ENCODE measurements at places on chromosomes 6 and 20.

- no peak for DNase-seq
Measured at GRCh38 chr20:5331340-5331739, 14.6 kb upstream of the PROKR2 start.

DNA sequence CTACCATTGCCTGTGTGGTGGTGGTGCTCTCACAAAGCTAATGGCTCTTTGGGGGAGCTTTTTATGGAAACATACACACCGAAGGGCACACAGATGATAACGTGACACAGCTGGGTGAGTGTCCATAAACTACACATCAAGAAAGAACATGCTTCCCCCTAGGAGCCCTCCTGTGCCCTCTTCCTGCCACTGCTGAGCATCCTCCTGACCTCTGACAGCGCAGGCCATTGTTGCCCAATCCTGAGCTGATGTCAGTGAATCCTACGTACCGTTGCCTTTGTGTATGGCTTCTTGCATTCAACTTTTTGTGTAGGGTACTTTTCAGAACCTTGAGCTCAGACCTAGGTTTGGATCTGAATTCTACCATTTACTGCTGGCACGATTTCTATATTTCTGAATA lies 65.8 kb upstream of the SLC22A1 start:
- no peak for DNase-seq

DNA sequence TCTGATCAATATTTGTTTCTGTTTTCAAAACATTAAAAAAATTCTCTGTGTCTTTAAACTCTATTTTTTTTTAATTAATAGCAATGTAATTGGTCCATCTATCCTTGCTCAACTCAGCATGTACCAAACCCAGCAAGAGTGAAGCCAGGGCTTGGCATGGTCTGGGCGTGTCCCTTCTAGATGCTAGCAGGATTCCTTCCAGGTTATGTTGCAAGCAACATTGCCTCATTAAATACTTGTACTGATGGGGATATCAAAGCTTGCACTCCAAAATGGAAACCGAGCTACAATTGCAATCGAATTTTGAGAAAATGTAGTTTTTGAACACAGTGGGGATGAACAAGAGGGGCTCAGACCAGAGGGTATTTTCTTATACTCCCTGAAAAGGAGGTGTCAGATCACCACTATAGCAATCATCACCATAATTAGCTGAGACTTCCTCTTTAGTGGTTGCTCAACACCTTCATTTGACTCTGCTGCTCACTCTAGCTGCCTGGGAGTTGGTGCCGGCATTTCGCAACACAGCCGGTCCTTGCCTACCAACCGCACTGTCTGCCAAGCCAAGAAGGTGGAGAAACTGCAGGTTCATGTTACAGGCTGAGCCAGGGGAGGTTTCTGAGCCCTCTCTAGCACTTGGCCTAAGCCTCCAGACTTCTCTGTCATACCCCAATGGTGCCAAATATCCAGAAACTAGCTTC lies 67.8 kb upstream of the RALGAPA2 start:
- DNase-seq = no peak

GRCh38 chr6:333379-334002 lies 41.2 kb downstream of the DUSP22 start:
- no peak for DNase-seq

- no peak for DNase-seq
Measured at GRCh38 chr6:36955136-36955535, 598 bp downstream of the PI16 start.

- no peak for DNase-seq
Measured at GRCh38 chr6:125597411-125598253, 151.8 kb upstream of the HEY2 start.

- DNase-seq = no peak
Measured at GRCh38 chr6:24446670-24447069, 42.7 kb downstream of the GPLD1 start.

DNA sequence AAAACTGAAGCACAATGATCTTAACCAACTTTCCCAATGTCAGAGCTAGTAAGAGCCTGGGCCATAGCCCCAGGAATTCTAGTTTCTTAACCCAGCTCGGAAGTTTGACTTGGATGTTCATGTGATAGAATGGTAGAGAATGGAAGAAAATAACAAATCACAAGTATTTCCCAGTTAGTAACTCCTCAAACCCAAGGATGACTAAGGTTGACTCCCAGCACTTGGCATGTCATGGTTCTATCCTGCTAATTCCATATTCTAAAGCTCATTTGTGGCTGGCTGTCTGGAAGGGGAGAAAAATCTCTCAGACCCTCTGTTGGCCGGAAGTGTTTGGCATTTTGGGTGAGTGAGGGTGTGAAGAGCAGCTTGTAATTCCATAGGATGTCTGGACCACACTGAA lies 248.7 kb downstream of the RFPL4B start:
- DNase-seq = no peak

DNA sequence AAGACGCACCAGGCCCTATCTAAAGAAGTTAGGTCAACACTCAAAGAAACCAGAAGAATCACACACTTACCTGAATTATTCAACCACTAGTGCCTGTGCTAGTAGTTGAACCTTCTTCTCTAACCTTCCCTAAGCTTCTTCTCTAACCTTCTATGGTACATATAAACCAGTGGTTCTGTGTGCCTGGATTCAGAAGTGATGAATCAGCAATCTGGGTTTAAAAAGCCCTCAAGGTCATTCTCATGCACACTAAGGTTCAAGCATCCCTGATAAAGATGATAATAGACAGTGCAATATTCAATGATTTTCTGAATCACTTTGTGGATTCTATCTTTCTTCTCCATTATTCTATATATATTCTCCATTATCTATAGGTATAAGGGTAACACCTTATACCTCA lies 271.4 kb upstream of the TBX18 start:
- DNase-seq = no peak

GRCh38 chr6:135555550-135555949 lies 58.0 kb upstream of the AHI1 start:
- no peak for DNase-seq

- peak; percentile 7 for DNase-seq
Measured at GRCh38 chr6:5135788-5136376, 50.7 kb downstream of the PPP1R3G start.

- no peak for DNase-seq
Measured at GRCh38 chr20:7850775-7851490, 89.3 kb downstream of the HAO1 start.

DNA sequence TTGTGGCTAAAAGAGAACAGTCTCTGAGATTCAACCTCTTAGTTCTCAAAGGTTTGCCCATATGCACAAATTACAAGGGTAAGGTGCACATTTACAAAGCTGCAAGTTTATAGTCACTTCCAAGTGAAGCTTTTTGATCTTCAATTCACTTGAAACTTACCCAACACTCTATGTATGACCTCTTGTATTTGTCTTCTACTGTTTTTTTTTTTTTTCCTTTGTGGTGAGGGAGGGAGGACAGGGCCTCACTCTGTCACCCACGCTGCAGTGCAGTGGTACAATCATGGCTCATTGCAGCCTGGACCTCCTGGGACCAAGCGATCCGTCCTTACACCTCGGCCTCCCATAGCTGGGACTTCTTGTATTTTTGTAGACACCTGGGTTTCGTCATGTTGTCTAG lies 4.5 kb upstream of the FOXO3 start:
- DNase-seq = no peak

DNA sequence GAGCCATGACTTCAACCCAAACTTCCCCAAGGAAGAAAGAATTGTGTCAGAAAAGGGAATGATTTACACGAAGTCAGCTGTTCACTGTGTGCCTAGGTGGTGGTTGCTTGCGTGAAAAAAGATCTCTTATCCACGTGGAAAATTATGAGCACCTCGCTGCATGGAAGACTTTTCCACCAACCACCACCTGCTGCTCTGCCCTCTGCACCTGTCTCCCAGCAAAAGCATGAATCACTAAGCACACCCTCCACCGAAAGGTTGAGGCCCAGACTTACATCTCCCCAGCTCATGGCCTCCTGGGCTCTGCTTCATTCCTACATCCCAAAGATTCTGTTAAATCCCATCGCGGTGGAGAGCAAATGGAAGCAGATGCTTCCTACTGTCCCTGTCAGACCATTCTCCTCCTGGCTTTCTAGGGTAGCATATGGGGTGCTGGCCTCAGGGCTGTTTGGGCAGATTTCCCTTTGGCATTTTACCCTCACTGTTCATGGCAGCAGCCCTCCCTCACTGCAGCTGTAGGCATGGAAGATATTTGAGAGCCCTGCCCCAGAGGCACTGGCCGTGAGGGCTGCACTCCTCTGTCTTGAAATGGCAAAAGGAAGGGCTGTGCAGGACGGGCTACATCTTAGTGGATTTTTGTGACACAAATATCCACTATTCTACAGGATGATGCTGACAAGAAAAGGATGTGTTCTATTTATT lies 37.6 kb upstream of the CST5 start:
- DNase-seq = no peak

- DNase-seq = no peak
Measured at GRCh38 chr6:20882014-20882413, 347.8 kb downstream of the CDKAL1 start.

DNA sequence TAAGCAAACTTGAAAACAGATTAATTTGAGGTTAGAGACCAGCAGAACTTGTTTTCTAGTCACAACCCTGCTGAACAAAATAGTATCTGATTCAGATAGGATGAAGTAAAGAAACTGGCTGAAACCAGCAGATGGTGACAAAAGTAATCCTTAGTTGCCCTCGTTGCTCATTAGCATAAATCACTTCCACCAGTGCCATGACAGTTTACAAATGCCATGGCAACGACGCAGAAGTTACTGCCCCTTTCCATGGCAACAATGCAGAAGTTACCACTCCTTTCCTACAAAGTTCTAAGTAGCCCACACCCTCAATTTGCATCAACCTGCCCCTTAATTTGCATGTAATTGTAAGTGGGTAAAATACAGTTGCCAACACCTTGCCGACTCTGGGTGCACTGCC lies 23.7 kb downstream of the SNRPB start:
- no peak for DNase-seq

GRCh38 chr6:108564178-108564577 lies 3.5 kb downstream of the FOXO3 start:
- DNase-seq = no peak

- DNase-seq = no peak
Measured at GRCh38 chr6:7719364-7719850, 6.5 kb upstream of the BMP6 start.

GRCh38 chr20:13139459-13140150 lies 81.5 kb upstream of the ISM1 start:
- no peak for DNase-seq

GRCh38 chr6:52741872-52742271 lies 21.4 kb downstream of the GSTA2 start:
- no peak for DNase-seq

- DNase-seq = no peak
Measured at GRCh38 chr6:143179901-143180612, 119.4 kb downstream of the AIG1 start.

DNA sequence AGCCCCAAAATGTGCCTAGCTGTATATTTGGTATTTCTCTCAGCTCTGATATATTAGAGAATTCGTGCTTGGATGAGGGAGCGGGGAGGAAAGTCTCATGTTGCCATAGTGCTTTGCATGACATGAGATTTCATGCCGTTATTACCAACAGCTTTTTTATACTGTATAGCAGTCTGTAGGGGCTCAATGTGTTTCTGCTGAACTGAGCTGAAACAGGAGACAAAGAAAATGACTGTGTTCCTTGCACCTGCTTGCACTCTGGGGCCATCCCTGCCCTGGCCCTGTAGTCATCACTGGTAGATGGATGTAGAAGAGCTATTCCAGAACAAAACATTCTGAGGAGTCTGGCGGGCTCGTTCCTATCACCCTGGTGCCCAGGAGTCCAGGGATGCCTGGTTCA lies 128.0 kb upstream of the SASH1 start:
- DNase-seq = no peak

GRCh38 chr6:13538084-13538483 lies 36.3 kb upstream of the SIRT5 start:
- no peak for DNase-seq

- DNase-seq = no peak
Measured at GRCh38 chr6:34630040-34630439, 66.5 kb downstream of the ILRUN start.

DNA sequence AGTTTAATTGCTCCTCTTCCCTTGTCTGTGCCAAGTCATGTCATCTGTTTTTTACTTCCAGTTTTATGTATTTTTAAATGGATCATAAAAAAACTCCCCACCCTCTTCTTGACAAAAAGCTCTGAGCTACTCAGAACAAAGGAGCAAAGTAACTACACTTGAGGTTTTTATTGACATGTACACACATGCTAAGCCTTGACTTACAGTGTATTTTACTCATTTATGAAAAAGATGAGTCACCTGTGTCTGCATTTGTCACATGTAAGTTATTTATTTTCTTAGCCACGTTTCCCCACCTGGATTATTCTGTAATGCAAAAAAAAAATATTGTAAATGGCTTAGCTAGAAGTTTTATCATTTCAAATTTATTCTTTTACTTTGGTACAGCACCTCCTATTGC lies 628.8 kb upstream of the SLC35B3 start:
- DNase-seq = no peak

GRCh38 chr6:21664314-21665109 lies 71.0 kb downstream of the SOX4 start:
- DNase-seq = no peak

GRCh38 chr6:117359581-117359980 lies 66.2 kb downstream of the ROS1 start:
- no peak for DNase-seq

GRCh38 chr6:113449051-113449450 lies 408.1 kb upstream of the MARCKS start:
- no peak for DNase-seq

GRCh38 chr20:44248410-44248759 lies 1.3 kb downstream of the GDAP1L1 start:
- no peak for DNase-seq

DNA sequence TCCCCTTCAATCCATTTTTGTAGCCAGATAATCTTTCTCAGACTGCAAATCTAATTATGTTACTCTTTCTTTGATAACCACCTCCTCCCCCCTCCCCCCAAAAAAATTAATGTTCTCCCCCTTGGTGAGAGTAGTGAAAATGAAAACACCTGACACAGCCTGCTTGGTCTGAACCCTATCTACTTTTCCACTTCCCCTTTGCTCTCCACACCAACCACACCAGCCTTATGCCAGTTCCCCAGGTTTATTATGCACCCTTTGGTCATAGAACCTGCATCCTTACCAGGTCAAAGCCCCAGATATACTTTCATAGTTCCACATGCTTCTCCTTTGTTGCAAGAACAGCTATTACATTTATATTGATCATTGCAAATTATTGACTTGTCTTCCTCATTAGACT lies 19.4 kb downstream of the PFDN4 start:
- DNase-seq = no peak

GRCh38 chr6:127053032-127053874 lies 65.2 kb upstream of the RSPO3 start:
- no peak for DNase-seq

DNA sequence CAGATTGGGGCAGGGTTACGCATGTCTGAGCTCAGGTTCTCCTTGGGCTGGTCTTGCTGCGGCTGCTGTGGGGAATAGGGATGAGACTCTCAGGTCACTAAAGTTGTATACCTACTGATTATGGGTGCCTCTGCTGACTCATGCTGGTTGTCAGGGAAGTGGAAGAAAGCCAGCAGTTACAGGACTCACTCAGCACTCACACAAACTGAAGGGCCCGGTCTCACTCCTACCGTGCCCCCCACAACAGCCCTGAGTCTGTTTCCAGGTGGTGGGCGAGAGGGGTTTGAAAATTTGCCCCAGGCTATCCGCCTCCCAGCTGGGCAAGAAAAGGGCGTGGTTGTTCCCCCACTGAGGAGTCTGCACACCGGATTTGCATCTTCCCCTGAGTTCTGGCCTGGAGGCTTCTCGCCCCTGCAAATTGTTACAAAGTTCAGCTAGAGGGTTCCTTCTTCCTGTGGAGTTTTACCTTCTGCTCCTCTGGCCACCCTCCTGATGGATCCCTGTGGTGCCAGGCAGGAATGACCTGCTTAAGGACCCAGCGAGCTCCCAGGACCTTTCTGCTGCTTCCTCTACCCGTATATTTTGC lies 659.2 kb downstream of the HDGFL1 start:
- DNase-seq = no peak

Measured in stimulated activated CD8-positive, alpha-beta memory T cell treated with anti-CD3 and anti-CD28 coated beads, Interleukin-15, amount 100 ng/mL, for 4 hours (primary cell).